ENCODE measurements at places on chromosomes 1 and 21.

DNA sequence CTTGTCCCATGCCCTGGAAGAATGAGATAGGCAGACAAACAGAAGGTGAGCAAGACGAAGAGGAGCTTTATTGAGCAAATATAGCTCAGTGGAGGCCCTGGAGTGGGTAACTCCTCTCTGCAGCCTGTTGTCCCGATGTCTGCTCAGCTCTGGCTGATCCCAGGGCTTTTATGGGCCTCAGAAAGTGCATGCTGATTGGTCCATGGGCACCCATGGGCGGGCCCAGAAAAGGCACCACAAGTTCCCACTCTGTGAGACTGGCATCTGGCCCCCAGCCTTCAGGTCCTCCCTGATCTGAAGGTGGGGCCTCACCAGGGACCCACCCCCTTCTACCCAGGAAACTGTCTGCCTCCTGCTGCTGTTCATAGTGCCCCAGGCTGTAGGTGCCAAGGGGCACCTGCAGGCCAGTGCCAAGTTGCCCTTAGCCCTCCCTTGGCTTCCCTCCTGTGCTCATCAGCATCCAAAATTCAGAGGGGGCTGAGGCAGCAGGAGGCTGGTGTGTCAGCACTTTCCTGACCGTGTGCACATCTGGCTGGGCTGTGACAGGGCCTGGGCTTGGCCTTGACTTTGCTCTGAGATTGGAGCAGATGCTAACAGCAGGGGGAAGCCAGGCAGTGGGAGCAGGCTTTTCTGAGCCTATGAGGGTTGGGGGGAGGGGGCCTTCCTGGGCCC, 35.4 kb downstream of the ACTL8 start:
- no peak for DNase-seq

- DNase-seq = no peak
These were observed 112.2 kb downstream of the NR5A2 start for GRCh38 chr1:200139661-200140250.

- no peak for DNase-seq
These were observed 20.3 kb downstream of the ENO1 start for GRCh38 chr1:8858112-8858668.

DNA sequence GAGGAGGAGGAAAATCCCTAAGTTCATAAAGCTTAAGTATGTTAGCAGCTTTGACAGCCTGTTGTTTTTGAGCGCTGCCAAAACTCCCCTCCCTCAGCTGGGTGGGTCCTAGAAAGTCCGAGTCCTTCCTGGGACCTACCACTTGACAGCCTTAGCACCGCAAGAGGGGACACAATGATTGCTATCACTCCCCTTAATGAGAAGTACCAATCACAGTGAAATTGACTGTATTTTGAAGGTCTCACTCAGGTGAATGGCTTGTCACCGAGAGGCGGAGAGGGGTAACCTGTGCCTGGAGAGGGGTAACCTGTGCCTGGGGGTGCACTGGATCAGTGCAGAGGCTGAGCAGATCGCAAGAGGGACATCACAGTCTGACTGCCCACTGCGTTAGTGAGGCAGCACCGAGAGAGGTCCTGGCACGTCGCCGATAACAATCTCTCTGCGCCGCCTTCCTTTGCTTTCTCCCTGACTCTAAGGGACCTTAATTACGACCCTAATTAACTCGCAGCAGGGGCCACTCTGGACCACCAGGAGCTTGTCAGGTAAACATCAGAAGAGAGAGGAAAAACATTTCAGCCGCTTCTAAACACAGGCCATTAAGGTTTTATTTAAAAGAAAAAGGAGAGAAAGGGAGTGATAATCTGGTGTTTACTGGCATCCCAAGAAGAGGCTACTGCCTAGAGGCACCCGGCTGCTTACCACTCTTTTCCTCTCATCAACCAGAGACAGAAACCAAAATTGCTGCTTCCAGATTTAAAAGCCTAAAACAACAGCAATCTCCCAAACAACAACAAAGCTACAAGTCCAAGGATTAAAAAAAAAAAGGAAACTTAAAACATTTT, 25.7 kb upstream of the KCNK1 start:
- DNase-seq = no peak

GRCh38 chr1:152436593-152437496, 22.8 kb upstream of the CRNN start:
- no peak for DNase-seq

DNA sequence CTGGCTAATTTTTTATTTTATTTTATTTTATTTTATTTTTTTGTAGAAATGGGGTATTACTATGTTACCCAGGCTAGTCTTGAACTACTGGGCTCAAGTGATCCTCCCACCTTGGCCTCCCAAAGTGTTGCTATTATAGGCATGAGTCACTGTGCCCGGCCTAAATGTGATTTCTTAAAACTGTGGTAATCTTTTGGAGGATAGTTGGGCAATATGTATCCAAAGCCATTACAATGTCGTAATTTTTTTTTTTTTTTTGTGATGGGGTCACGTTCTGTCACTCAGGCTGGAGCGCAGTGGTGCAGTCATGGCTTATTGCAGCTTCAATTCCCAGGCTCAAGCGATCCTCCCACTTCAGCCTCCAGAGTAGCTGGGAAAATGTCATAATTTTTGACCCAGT, 14.2 kb downstream of the ETV3L start:
- DNase-seq = no peak

- DNase-seq = no peak
These were observed 277.0 kb upstream of the C1orf105 start for GRCh38 chr1:172143384-172144055.

DNA sequence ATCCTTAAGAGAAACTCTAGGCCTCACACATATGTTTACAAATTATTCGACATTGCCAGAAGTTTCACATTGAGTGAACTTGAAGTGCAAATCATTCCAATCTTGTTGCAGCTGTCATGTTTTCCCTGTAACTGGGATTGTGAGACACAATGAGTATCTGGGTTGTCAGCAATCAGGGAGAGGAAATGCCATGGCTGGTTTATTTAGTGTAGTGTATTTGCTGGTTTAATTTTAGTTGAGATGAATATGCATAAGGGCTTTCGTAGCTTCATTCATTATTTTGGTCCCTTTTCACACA, 54.2 kb upstream of the USP1 start:
- DNase-seq = no peak

- DNase-seq = no peak
These were observed 22.1 kb upstream of the PAX7 start for GRCh38 chr1:18608534-18608933.

DNA sequence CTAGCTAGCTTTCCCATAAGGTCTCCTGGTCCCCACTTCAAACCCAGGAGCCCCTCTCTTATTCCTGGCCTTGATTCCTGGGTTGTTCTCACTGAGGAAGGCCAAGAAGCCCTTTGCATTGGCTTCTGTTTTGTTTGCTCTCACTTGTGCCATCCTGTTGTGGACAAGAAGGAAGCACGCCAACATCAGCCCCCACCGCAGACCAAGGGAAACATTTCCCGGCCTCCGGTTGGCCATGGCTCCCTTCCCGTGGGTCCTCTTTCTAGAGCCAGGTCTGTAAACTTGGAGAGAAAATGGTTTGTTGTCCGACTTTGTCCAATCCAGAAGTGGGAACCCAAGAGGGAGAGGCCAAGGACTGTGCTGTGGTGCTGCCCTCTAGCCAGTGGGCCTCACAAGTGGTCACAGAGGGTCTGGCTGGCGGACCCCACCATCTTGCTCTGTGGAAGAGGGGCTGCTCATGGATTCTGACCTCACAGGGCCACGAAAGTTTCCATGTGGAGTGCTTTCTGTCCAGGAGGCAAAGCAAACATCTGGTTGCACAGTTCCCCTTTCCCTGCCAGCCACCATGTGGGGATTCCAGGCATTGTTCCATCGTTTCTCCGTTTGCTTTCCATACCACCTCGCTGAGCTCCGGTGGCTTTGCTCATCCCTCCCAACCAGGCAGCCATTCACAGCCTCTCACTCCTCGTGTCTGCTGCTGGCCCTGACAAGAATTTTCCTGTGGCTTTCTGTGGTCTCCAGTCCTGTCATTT, 18.9 kb upstream of the TENT5C start:
- no peak for DNase-seq

DNA sequence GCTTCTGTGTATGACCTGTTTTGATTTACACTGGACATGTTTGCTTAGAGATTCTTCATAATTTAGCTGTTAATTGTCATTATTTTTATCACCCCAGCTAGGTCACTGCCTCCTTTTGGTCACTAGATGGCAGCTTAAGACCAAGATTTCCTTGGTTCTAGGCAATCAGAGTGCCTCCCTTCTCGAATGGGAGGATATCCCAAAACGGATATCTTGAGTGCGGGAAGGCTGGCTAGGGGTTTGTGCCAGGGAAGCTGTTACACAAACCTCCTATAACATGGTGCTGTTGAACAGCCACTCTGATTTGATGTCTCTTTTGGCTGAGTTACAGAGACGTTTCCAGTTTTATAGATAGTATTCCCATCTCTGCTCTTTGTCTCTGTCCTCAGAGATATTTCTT, 283.5 kb downstream of the S1PR1 start:
- no peak for DNase-seq

GRCh38 chr1:204977318-204977717, 65.7 kb upstream of the CNTN2 start:
- DNase-seq = no peak

- DNase-seq = no peak
These were observed 58.7 kb downstream of the NENF start for GRCh38 chr1:212491454-212491853.

DNA sequence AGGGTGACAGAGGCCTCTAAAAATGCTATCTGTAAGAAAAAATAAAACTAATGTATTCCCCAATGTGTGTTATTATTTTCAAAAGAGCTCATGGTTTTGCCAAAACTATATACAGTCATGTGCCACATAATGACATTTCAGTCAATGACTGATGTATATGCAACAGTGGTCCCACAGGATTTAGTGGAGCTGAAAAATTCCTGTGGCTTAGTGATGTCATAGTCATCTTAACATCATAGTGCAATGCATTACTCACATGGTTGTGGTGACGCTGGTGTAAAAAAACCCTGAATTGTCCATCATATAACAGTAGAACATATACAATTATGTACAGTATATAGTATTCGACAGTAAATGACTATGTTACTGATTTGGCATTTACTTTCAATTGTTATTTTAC, 172.4 kb downstream of the CACNA1E start:
- no peak for DNase-seq

DNA sequence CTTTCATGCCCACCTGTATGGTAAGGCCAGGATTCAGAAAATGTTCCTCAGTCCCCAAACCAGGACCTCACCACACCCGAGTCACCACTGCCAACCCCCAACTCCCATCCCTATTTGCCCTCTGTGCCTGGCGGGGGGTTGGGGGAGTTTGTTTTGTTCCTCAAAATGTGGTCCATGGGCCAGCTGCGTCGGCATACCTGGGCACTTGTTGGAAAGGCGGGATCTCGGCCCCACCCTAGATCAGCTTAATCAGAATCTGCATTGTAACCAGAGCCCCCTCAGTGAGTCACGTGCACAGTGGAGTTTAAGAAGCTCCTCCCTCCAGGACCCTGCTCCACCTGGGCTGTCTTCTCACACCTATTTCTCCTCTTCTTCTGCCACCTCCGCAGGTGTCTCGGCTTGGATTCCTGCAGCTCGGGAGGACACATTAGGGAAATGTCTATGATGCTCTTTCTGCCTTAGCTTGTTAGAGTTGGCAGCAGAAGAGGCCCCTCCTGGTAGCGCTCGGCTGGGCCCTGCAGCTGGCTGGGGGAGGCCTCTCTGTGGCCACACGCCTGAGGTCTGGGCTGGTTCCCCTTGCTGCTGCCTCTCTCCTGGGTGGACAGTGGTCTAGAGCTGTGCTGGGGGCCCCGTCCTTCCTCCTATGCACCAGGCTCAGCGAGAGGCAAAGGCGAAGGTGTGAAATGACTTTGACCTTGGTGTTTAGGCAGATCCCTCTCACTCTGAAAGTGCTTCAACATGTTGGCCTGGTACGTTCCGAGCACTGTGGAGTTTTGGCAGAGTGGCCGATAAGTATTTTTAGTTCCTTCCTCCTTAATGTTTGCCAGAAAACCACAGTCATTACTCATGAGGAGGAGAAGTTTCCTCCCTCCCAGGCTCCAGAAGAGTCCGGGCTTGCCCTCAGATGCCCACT, 41.8 kb upstream of the CAMTA1 start:
- no peak for DNase-seq

- no peak for DNase-seq
These were observed 4.2 kb downstream of the KRTAP10-8 start for GRCh38 chr21:44615911-44616590.

DNA sequence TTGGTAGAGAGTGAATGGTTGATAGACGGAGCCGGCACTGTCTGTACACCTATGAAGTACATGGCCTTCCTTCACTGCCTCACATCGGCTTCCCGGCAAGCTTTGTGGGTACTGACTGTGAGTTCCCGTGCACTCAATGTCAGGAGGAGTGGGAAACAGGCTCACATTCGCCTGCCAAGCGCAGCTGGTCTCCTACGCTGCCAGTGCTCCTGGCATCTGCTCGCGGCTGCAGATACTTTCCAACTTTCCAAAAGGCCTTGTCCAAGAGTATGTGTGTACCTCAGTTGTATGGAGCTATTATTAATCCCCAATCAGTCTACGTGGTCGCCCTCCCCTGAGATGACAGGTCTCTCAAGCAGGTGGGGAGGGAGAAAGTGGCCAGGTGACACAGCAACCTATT, 180.8 kb downstream of the ZSCAN20 start:
- no peak for DNase-seq

GRCh38 chr1:45272913-45273371, 53.8 kb upstream of the HPDL start:
- no peak for DNase-seq

- DNase-seq = peak; percentile 56
These were observed 22.7 kb downstream of the KRTAP10-1 start for GRCh38 chr21:44517175-44517899.

DNA sequence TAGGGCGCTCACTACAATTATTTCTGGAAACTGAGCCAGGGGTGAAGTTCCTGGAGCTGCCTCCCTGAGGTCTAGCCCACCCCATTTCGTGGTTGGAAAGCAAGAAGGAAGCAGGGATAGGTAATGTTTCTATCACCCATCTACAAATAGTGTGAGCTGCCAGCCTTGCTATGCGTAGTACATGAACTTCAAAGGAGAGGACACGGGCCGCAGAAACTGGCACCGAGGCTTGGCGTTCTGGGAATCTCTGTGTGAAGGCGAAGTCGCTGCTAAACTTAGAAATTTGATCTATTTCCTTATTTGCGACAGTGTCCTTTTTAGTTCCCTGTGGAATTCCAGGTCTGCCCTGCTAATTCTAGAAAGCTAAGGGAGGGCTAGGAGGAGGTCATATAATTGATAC, 49.6 kb upstream of the NTPCR start:
- DNase-seq = no peak

DNA sequence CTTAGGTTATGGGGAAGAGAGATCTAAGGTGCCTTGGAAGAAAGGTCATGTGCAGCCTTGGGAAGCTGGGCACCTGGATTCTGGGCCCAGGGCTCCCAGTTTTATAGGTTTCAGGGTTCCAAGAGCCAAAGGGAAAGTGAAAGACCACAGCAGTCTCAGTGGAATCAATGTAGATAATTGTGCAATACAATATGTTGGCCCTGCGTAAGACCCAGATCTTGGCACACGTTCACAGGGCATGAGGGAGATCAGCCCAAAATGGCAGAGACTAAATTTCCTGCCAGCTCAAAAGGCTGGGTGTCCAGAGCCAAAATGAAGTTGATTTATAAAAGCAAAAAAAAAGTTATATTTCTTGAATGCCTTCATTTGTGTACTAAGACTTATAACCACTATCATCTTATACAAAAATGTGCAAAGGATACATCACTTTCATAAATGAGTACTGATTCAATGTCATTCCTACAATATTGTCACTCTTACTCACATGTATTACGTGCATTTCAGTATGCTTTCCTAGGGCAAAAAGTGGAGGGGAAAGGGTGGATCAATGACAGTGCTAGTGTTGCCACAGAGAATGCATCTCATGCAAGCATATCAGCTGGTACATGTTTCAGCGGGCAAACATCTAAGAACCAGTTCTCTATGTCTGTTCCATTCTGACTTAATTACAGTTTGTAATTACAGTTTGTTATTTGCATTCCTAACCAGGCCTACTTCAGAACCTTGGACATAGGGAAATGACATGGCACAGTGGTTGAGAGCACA, 22.5 kb upstream of the NPL start:
- DNase-seq = no peak

Data from stimulated activated CD4-positive, alpha-beta T cell treated with anti-CD3 and anti-CD28 coated beads, Interleukin-1b, Interleukin-23, amount 100 ng/mL, for 48 hours (primary cell).